NCI-H2081 treated with DMSO at 0.1 percent for 48 hours (cell line): ENCODE measurements at places on chromosomes 12 and 14.

DNA sequence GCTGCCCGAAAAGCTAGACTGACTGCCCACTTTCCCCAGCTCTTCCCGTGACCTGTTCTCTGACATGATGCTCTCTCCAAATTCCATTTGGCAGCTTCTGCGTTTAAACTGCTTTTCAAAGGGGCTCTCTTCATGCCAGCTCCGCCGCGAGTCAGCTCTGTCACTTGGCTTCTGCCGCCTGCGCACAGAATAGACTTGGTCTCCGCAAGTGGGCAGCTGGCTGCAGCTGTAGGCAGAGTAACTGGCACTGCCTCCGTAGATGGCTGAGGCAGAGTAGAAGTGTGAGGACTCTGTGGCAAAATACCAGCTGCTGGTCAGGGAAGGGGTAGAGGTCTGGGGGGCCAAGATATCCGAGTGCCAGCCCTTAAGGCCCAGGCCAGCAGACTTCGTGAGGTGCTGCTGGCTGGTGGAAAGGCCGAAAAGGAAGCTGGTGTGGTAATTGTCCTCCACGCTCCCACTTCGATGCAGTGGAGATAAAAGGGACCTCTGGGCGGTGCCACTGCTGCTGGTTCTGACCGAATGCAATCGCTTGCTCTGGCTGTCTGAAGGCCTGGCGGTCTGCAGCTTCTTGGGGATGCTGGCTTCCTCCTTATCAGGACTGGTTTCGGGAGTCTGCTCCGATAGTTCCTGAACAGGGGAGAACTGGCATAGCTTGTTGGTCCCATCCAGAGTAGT, 85.7 kb downstream of the DUSP16 start:
- no peak for DNase-seq

- DNase-seq = no peak
Observed at GRCh38 chr12:131867471-131867870, 27.0 kb upstream of the ULK1 start.

DNA sequence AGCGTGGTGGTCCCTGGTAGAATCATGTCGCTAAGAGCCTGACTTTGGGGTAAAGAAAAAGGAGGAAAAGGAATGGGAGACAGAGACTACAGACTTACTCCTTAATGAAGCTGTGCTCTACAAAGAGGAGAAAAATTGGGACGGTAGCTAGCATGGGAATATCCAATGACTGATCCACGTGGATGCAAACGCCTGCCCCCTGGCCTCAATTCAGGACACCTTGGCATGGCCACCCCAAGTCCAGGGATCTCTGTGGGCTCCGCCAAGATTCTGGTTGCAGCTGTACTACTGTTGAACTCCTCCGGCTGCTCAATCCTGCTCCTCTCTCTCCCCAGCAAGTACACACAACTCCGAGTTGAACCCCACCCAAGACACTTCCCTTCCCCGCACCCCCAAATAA, 70.5 kb upstream of the DIO3 start:
- no peak for DNase-seq

DNA sequence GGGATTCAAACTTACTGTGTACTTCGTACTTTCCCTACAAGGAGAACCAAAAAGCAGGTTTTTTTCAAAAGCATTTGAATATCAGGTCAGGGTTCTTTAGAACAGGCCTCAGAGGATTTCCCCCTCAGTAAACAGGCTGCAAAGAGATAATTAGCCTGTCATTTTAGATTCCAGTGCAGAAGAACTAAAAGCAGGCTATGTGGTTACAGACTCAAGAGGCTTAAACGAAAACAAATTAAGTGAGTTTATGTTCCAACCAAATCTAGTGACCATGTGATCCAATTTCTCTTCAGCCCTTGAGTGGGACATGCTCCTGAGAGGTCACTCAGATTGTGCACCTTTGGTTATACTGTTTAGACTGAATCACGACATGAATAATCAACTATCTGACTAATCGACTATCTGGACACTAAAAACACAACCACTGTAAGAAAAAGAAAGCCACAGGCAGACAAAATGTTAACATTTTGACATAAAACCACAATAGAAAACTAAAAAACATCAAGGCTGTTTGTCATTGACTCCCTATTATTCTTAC, 4.5 kb downstream of the TMED8 start:
- no peak for DNase-seq

GRCh38 chr12:15627995-15628945, 160.9 kb downstream of the EPS8 start:
- DNase-seq = no peak

GRCh38 chr12:119624966-119625365, 31.4 kb downstream of the TMEM233 start:
- no peak for DNase-seq

DNA sequence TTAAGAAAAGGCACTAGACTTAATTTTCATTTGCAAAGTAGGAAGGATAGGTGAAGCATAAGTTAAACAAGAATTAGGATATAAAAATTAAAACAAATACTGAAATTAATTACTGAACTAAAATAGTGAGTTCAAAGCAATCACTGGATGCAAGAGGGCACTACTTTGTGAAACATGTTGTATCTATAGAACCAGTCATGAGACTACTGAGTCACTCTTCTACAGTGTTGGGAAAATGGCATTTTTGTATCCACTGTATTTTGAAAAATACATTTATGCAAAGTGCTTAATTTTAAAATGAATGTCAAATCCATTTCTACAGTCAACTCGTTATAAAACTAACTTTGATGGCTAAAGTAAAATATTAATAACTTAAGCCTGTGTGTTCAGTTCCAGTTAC, 47.9 kb downstream of the SEL1L start:
- no peak for DNase-seq

DNA sequence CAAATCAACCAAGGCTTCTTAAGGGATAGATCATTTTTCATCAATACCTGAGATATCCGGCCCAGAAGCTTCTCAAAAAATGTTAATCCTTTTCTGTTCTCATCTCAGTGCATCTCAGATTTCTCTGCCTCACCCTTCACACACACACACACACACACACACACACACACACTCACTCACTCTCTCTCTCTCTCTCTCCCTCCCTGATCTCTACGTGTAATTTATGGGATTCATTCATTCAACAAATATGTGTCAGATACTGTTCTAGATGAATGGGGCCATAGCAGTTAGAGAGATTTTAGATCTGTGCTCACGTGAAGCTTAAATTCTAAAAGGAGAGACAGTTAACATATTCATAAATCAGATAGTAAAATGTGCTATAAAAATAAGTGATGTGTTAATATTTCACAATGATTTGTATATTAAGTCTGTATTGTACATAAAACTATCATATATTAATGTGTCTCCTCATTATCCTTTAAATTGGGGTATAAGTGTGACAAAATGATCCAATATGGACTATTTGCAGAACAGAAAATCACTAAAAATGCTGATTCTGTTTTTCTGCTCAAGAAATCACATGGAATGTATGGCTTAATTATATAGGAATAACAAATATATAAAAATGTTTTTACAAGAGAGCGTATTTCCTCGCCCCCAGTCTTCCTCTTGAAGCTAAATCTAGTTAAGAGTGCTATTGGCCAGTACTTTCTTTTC, 7.3 kb upstream of the FRMD6 start:
- no peak for DNase-seq

- DNase-seq = no peak
Observed at GRCh38 chr14:85533023-85533860, 3.3 kb downstream of the FLRT2 start.

DNA sequence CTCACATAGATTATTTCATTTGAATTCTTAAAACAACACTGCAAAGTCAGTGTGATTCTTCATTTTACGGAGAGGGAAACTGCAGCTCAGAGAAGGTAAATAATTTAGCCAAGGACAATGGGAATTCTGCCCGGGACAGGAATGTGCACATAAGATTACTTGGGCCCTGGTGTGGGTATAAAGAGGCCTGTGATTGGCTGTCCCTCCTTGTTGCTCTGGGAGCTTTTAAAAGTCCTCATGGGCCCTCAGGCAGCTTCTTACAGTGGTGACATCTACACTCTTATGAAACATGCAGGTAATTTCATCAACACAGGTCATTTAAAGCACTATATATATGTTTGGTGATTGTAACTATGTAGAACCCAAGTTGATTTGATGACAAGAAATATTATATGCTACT, 100.3 kb downstream of the ESR2 start:
- DNase-seq = no peak

GRCh38 chr12:56803750-56804149, 40.6 kb downstream of the HSD17B6 start:
- DNase-seq = no peak

- DNase-seq = no peak
Observed at GRCh38 chr12:55847033-55847432, 4.3 kb upstream of the MMP19 start.

GRCh38 chr12:32063796-32064195, 42.9 kb upstream of the BICD1 start:
- no peak for DNase-seq

DNA sequence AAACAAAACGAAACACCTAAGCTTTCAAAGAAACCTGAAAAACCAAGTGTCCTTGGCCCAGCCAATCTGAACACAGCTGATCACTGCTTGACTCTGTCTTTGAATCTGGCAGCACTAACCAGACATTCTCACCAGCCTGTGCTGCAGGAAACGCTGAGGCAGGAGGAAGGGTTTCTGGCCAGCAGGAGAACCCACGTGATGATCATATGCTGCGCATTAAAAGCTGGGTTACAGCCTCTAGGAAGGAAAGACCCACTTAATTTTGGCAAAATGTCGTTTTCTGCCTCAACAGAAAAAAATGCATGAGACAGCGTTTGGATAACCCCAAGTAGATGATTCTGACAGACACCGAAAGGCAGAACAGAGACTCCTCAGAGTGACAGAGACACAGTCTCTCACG, 9.8 kb downstream of the APPL2 start:
- DNase-seq = no peak
